ENCODE measurements at places on chromosomes 5 and 9. TPM values are rescaled to one million over a fixed set of nuclear protein-coding genes. Genes with fewer than 3 reads are reported as not detected.

Gene NKD2
- total RNA-seq = 7.3 TPM

Gene FBP1
- total RNA-seq = 4.4 TPM

Gene ZNF883
- 3.8 TPM for total RNA-seq

Gene HRH2
- total RNA-seq = 1.7 TPM

Gene RNF183
- 0.21 TPM for total RNA-seq

Gene ATG10
- 11.3 TPM for total RNA-seq

Gene NPDC1
- 27.0 TPM for total RNA-seq

Gene OR1L1
- total RNA-seq = not detected

Gene NUTM2F
- not detected for total RNA-seq

Gene TRIM7
- 21.7 TPM for total RNA-seq

Gene TMEM252
- total RNA-seq = not detected

Gene CHSY3
- total RNA-seq = 7.6 TPM

Gene PITX1
- total RNA-seq = 93.7 TPM

Gene HSPA9
- 307 TPM for total RNA-seq

GRCh38 chr9:28082671-28083070 lies 509.4 kb upstream of the C9orf72 start:
- DNase-seq = no peak

DNA sequence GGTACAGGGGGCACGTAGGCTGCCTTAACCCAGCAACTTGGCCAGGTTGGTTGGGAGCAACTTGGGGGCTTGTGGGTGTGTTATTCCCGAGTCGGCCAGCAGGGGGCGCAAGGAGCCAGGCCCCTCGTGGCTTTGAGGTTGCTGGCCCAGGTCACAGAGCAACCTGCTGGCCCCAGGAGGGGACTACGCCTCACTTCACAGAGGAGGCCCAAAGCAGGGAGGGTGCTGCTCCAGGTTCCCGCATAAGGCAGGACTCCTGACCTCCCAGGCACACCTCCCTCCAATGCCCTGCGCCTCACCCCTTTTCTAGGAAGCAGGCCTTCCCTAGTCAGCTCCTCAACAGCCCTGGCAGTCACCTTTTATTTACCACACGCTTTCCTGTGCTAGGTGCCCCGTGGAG lies 18.1 kb downstream of the KYAT1 start:
- DNase-seq = peak; percentile 68

DNA sequence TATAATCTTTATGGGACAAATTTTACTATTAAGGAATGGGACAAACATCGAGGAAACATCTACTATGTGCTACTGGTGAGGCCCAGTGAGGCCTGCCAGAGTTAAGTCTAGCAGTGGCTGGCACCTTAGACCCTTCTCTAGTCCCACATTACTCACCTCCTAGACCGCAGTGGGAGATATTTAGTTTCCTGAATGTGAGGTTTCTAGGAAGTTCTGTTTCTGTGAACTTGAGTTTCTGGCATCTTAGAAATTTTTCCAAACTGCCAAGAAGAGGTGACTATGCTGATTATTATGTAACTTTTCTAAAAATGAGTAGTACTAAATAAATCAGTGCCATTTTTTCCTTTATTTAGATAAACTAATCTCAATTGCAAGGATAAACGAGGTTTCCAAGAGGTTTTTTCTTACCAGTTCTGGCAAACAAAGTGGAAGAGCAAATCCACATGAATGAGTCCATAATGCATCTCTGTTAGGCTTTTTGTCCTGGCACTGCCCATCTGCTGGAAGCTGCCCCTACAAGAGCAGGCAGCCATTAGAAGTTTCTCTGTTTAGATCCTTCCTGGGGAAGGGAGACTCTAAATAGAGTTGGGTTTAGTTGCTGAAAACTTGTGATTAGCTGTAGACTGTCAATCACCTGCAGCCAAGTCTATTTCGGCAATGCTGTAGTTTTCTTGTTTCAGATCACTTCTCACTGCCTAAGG lies 348.7 kb downstream of the MAN2A1 start:
- no peak for DNase-seq

DNA sequence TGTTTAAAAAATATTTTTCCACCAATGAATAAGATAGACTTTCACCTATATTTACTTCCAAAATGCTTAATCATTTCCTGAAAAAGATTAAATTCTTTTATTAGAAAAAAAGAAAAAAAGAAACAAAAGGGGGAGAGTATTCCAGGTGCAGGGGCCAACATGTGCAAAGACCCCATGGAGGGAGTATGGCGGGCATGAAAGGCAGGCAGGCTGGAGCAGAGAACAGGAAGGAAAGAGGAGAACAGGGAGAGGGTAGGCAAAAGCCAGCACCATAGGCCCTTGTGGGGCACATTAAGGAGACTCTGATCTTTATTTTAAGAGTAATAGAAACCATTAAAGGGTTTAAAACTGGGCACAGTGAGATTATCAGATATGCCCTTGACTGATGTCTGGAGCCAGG lies 16.5 kb upstream of the SAP30L start:
- DNase-seq = no peak

DNA sequence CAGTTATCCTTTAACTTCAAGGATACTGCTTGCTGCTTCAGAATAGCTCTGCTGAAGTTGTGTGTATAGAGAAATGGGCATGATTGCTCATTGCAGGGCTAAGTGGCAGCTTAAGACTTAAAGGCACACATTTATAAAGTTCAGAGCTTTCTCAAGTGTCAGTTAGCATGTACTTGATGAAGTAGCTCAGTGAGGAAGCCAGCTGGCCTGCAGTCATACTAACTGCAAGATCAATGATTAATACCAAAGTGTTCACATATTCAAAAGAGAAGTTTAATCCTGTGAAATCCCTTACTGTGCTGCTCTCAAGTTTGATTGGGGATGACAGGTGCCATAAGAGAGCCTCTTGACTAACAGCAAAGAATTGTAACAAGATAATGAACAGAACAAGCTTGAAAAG lies 483.4 kb upstream of the NUDT12 start:
- peak; percentile 46 for DNase-seq

DNA sequence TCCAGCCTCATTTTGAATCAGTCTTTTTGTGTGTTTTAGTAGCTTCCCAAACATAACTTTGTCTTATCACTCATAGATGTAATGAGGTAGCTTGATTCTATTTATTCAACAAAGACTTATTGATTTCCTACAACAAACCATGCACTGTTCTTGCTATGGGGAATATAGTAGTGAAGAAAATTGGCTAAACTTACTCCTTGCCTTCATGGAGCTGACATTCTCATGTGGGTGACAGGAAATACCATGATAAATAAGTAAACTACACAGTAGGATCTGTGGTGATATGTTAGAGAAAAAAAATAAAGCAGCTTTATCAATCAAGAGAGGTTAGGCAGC lies 255.7 kb upstream of the TNC start:
- no peak for DNase-seq

- DNase-seq = peak; percentile 11
Measured at GRCh38 chr5:123835421-123835820, 323.4 kb downstream of the CSNK1G3 start.

DNA sequence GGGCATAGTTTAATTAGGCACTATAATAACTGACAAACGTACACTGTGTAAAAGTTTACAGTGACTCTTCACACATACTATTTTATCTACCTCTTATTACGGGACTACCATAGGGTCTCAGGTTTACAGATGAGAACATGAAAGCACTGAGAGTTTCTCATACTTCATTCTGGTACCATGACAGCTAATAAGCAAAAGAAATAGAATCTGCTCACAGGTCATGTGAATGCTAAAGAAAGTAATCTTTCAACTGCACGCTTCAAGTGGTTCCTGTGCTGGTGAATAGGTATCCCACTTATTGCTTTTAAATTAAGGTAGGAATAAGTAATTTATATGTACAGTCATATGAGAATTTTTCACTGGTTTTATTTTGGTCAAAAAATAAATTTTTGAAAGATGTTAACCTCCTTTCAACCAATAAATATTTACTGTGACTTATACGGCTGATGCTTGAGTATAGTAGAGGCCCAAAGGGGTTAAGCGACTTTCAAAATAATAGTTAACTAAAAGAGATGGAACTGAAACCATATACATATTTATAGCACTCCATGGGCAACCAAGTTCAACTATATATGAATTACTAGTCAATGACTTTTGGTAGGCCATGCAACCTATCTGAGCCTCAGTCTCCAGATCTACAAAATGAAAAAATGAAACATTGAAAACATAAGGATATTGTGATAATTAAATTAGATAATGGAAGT lies 8.1 kb downstream of the CDKN2A start:
- DNase-seq = no peak

DNA sequence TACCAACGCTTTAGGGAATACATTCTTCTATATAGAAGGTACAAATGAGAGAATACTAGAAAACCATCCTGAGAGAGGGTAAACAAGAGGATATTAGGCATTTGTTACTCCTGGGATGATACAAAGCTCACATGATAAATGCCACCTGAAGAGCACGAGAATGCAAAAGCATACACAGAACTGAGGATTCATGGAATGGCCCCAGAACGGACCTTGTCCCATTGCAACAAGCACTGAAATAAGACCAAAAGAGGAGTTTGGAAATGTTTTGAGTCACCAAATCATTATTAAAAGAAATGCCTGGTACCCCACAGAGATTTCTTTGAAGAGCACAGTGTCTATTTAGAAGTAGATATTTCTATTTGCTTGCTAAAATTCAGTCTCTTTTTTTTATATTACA lies 173.5 kb downstream of the TTC39B start:
- no peak for DNase-seq

- no peak for DNase-seq
Measured at GRCh38 chr5:121288781-121289180, 562.9 kb upstream of the FTMT start.

DNA sequence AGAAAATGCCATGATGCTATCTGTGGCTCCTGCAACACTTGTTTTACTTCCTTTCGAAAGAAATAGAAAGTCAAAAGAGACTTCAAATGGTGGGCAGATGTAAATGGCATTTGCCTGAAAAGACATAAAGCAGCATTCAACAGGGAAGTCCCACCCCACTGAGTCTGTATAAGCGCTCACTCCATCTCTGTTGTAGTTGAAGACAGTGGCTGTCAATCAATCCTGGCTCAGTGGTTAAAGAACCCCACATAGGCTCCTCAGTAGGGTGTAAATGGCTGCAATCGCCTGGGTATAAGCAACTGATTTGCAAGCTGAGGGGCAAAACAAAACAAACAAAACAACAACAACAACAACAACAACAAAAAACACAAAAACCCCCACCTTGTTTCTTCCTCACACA lies 158.7 kb downstream of the EFNA5 start:
- DNase-seq = no peak

- DNase-seq = no peak
Measured at GRCh38 chr9:113511856-113512761, 48.6 kb downstream of the RGS3 start.

GRCh38 chr9:37454238-37454637 lies 11.0 kb downstream of the ZBTB5 start:
- DNase-seq = no peak

- DNase-seq = no peak
Measured at GRCh38 chr5:45094876-45095440, 286.2 kb downstream of the MRPS30 start.

DNA sequence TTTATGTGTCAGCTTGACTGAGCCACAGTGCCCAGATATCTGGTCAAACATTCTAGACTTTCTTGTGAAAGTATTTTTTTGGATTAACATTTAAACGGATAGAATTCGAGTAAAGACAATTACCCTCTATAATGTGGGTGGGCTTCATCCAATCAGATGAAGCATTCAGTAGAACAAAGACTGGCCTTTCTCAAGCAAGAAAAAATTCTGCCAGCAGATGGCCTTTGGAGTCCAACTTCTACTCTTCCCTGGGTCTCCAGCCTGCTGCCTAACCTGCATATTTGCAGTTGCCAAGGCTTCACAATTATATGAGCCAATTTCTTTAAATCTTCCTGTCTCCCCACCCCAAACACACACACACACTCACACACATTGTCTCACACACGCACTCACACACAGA lies 86.4 kb downstream of the MED10 start:
- no peak for DNase-seq

- no peak for DNase-seq
Measured at GRCh38 chr5:95424526-95424925, 33.4 kb downstream of the FAM81B start.

- DNase-seq = no peak
Measured at GRCh38 chr5:54307583-54307982, 2.8 kb downstream of the ARL15 start.

GRCh38 chr5:1347571-1347970 lies 2.7 kb upstream of the CLPTM1L start:
- DNase-seq = no peak

DNA sequence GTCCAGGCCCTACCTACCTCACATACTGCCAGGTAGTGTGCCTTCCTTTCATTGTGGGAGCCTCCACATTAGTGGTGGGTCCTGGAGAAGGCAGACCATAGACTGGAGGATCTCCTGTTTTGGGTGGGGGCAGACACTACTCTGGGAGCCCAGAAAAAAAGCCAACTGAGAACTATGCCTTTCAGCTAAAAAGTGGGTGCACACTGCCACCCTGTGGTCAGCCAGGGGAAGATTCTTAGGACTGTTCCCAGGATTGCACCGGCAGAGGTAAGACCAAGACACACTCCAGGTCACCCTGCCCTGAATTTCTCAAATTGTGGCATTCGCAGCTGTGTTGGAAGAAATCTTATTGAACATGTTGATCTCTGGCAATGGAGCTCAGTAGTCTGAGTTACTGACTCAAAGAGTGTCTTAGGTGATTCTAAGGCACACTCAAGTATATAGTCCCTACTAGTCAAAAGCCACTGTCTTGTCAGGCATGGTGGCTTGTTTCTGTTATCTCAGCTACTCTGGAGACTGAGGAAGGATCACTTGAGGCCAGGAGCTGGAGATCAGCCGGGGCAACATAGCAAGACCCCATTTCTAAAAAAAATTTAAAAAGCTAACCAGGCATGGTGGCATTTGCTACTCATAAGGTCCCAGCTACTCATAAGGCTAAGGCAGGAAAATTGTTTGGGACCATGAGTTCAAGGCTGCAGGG lies 3.6 kb downstream of the SIGMAR1 start:
- DNase-seq = peak; percentile 80

DNA sequence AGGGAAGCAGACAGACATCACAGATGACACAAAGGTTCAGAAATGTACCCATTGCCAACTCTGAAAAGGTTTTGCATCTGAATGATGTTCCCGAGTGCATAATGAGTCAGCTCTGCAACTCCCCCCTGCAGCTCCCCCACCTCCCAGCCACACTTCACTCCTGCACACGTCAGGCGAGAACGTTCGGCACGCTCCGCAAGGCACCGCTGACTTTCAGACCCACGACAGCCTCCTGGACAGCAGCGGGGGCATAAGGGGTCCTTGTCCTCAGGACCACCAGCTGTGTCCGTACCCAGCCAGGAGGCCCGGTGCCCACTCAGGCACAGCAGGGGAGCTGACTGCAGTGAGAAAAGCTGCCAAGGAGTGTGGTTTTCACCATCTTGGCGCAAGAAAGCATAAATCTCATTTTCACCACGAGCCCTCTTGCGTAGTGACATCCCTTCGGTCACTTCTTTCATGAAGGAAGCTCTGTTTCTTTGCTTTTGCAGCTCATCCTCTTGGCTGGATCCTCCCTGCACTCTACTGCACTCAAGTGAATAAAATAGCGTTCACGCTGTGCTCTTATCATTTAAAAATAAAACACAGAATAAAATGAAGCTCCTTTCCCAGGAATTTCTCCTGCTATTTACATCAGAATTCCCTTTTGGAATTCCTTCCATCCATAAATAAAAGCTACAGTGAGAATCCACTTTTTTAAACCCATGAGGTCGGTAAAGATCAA lies 9.9 kb downstream of the GFPT2 start:
- peak; percentile 50 for DNase-seq
